ENCODE measurements at places on chromosomes 2 and 18.

DNA sequence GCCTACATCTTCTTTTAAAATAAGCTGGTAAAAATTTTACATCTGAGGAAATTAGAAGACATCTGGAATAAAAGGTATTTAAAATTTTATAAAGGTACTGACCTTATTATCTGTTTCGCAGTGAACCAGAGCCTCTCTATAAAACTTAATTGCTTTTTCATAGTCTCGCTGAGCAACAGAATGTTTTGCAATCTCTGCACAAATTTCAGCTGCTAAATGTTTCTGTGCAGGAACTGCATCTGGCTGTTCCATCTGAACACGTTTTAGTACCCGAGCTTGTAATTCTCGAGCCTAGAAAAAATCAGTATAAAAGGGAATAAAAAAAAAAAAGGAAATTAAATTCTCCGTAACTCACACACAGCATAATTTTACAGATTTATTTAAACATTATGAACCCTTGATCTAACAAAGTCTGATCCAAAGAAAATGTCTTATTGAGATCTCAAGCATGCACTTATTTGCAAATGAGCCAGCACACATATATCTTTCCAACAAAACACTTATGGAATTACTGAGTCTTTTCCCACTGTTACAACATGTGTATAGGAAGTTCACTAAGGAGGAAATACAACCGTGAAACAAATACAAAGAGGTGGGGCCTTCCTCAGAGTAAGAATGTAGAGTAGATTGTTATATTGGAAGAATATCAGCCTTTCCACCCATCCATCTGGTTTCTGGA is 51.8 kb downstream of the TTC21B start:
- DNase-seq = no peak

DNA sequence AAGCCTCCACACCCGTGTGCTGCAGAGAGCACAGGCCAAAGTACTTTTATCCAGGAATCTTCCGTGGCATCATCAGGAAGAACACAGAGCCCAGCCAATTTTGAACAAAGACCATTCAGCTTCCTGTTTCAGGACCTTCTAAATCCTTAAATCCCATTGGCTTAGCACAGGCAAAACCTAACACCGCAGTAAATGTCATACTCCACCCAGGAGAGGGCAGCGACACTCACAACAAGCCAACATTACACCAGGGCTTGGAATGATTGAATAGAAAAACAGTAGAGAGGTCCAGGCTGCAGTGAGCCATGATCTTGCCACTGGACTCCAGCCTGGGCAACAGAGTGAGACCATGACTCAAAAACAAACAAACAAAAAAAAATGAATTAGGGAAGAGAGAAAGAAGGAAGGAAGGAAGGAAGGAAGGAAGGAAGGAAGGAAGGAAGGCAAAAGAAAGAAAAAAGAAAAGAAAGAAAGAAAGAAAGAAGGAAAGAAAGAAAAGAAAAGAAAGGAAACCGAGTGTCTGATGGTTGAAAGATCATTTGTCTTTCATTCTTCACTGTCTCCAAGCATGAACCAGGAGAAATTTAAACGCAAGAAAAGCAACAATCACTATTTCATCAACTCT is 144.6 kb upstream of the SATB2 start:
- peak; percentile 10 for DNase-seq

GRCh38 chr18:36665952-36666351 is 162.8 kb downstream of the TPGS2 start:
- no peak for DNase-seq

DNA sequence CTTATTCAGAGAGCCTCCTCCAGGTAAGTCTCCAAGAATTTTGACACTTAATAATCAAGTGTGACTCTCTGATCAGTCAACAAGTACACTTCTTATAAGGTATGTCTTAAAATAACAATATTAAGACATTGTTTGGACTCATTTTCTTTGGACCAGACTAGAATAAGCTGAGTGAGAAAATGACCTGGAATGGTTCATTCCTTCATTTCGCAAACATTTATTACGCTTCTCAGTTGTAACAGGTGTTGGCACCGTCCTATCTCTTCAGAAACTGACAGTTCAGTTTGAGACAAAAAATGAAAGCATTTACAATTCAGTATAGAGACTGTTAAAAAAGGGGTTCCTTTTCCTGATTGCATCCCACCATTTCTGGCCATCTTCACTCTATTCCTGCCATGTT is 46.6 kb downstream of the TSPYL6 start:
- no peak for DNase-seq

- no peak for DNase-seq
These were observed 285.1 kb downstream of the TMX3 start for GRCh38 chr18:68429841-68430240.

DNA sequence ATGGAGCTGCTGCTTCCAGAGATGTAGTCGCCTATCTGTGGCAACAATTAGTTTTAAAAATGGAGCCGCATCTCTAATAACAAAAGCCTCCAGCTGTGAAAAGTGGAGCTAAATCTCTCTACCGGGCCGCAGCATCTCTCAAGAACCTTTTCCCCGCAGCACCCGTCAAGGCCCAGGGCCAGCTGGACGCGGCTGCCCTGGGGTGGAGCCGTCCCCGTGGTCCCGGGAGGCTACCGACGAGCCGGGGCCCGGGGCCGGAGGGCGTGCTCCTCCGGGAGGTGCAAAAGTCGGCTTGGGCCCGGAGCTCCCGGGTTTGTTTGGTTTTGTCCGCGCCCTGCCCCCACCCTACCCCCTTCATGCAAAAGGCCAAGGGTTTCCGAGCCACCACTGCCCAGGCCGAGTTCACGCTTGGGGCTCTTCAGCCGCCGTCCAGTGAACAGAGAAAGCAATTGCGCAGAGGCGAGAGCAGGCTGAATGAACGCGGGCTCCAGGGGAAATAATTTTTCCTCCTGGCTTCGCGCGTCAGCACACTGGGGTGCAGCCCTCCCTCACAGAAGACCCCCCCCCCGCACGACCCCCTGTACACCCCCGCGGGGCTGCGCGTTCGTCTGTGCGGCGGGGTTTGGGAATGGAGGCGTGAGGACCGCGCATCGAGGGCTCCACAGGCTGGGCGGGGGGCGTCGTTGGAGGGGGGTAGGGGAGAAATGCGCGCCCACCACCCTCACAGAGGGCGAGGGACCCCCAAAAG is 557 bp upstream of the GREB1L start:
- no peak for DNase-seq

GRCh38 chr2:235220331-235220730 is 268.5 kb downstream of the SH3BP4 start:
- no peak for DNase-seq

GRCh38 chr18:53911200-53911599 is 313.3 kb downstream of the MBD2 start:
- DNase-seq = no peak

DNA sequence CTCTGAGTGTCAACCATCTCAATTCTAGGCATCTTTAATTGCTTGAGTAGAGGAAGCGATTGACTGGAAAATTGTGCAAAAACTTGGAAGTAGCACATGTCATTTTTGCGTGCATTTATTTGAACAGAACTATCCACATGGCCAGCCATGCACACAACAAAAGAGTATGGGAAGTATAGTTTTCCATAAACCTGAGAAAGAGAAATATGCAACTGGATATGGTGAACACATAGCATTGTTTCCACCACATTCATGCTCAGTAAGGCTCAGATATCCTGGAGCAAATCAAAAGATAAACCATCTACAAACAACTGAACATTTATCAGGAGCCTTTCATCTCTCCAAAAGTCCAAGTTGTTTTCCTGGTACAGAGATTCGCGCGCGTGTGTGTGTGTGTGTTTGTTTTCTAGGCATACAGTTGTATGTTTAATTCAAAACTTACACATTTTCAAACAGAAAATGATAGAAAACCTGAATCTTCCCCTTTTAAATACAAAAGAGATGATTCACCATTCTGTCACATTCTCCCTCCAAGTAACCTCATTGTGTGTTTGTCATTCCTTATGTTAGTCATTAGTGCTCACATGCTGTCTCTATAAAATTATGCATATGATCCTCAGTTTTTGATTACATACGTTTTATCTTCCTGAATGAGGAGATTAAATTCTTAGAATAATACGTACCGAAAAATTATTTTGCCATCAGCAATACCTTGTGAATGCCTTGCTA is 780.4 kb upstream of the NRXN1 start:
- DNase-seq = no peak

GRCh38 chr2:154187948-154188347 is 316.2 kb downstream of the GALNT13 start:
- DNase-seq = no peak

- DNase-seq = no peak
These were observed 684.4 kb upstream of the SYT4 start for GRCh38 chr18:43961722-43962121.

GRCh38 chr18:49076654-49077166 is 125.9 kb upstream of the SMAD7 start:
- no peak for DNase-seq

DNA sequence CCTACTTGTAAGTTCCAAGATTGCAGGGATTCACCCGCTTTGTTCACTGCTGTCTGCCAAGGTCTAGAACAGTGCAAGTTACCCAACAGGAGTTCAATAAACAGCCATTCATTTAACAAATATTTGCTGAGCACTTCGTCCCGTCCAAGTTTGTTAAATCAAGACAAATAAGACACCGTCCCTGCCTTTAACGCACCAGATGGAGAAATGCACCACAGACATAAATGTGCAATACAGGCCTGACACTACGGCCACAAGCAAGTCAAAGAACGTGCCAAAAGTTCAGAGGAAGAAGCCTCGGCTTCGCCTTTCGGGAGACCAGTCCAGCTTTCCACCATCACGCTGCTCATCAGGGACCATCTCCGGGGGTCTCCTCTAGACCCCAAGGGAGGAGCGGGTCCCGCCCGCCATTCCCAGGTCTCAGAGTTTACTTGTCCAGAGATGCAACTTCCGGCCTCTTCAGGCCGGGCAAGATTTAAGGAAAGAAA is 429 bp downstream of the C2orf76 start:
- no peak for DNase-seq

- no peak for DNase-seq
These were observed 19.5 kb downstream of the RTN4 start for GRCh38 chr2:55030766-55031165.

GRCh38 chr18:27249933-27250332 is 64.8 kb upstream of the CHST9 start:
- DNase-seq = no peak

DNA sequence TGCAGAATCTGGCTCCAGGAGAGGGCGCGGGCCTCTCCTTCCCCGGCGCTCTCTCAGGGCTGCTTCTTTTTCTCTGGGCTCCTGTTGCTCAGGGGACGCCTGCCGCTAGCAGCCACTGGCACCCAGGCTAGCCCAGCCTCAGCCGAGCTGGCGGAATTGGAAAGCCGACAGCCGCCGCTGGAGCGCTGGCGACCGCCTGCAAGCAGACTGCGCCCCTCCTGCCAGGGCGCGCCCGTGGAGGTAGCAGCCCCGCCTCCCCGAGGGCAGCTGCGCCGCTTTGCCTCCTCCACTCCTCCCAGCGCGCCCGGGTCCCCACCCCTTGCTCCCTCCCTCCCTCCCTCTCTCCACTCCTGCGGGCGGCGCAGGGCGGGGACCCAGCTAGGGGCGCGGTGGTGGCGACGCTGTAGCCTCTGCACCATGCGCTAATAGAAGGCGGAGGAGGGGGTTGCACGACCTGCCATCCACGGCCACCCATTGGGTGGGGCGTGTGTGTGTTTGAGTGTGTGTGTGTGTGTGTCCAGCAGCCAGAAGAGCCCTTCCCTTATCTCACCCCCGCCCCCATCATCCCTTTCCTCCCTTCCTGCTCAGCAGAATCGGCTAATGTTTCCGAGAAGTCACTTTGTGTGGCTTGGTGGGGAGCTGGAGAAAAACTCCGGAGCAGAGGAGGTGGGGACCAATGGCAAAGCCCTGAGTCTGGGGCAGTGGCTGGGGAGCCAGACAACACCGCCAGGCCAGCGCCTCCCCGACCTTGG is at the start of gene SCN9A:
Gene SCN9A, minus strand, starts transcription at position 209 of the 752 bp plus-strand sequence. CDS start 64,188 bp downstream, outside the sequence.
- DNase-seq = peak; percentile 13

- DNase-seq = peak; percentile 44
These were observed 3.6 kb upstream of the DGKD start for GRCh38 chr2:233350708-233351107.

DNA sequence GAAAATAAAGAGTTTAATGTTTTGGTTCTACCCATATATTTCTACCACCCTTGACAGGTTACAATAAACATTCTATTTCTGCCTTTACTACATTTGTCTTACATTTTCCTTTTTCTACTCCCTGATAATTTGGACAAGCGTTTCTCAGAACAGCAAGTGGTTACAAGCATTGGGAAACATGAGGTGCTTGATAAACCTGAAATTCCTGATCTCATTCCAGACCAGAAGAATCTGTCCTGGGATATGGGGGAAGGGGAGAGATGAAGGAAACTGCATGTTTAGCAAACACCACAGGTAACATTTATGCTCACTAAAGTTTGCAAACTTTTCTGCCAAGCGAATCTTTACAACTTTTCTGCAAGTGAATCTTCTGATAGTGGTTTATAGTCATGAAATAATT is 28.3 kb upstream of the DSC1 start:
- DNase-seq = no peak

DNA sequence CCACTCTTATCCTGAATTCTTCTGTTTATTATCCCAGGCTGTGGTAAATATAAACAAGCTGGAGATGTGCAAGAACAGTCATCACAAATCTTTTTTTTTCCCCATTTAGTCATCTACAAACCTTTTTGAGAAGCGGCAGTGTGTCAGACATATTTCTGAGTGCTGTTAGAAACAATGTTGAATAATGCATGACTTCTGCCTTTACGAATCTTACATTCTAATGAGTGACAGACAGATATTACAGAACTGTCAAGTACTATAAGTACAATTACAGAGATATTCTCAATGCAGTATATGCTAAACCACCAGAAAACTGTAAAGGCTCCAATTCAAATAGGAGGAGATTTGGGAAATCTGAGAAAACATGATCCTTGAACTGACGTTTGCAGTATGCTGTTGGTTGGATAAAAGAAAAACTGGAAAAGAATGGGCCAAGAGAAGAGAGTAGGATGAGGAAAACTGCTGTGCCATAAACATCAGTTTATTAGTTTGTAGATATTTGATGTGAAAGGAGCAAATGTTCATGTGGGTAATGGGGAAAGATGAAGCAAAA is 379.5 kb upstream of the SLC8A1 start:
- no peak for DNase-seq

DNA sequence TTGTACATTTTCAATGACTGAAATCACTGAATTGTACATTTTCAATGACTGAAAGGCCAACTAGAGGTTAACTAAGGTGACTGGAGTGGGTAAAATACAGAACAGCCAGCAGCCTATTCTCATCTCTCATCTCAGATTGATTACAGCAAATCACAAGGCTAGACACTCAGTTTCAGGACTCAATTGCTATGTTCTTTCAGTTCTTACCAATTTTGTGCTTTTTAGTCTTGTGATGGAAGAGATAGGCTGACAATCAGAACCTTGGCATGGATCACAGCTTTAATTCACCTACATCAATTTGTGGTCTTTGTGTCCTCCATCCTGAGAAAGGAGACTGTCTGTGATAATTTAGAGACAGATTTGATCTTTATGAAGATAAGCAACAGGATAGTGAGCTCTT is 124.7 kb downstream of the GULP1 start:
- no peak for DNase-seq

- no peak for DNase-seq
These were observed 56.0 kb upstream of the RBM44 start for GRCh38 chr2:237742614-237743013.

- no peak for DNase-seq
These were observed 54.8 kb downstream of the C2orf76 start for GRCh38 chr2:119311831-119312230.

Measured in activated naive CD4-positive, alpha-beta T cell treated with anti-CD3 and anti-CD28 coated beads for 36 hours (primary cell).